ENCODE measurements at places on chromosomes 12 and 14.

GRCh38 chr14:57486767-57487379 lies 6.8 kb downstream of the CCDC198 start:
- peak; percentile 37 for DNase-seq

DNA sequence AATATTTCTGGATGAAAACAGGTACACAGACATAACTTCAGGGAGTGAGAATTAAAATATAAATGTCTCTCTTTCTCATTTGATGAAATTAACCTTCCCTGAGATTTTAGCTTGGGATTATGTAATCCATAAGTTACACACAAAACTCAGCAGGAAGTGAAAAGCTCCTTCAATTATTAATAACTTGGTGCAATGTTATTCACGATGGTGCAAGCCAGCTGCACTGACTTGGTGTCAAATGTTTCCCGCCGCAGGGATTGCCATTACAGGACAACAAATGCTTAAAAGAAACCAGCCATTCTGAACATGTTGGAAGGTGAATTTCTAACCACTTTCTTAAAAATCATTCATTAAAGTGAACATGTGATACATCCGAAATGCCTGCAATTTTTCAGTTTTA lies 250.4 kb downstream of the FOXN3 start:
- DNase-seq = no peak

GRCh38 chr14:68961781-68962584 lies 17.1 kb downstream of the ACTN1 start:
- DNase-seq = no peak

GRCh38 chr12:46677749-46678148 lies 148.0 kb downstream of the SLC38A4 start:
- DNase-seq = no peak

DNA sequence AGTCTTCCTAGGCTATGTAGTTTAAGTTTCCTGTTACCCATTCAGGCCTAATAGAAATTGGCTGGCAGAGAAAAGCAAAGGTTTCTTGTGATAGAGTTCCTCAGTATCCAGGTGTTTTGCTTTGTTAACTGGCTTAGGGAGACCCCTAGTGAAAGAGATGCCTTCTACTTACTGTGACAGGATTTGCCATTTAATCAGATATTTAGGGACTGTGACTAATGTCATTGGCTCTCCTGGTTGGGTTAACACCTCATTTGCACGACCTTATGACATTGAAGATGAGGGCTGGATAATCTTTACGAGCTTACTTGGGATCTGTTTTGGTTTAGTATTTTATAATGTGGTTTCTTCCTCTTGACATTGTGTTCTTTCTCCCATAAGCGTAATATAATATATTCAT lies 5.8 kb downstream of the MON2 start:
- no peak for DNase-seq

- DNase-seq = no peak
These were observed 90.2 kb upstream of the HECTD1 start for GRCh38 chr14:31297701-31298344.

DNA sequence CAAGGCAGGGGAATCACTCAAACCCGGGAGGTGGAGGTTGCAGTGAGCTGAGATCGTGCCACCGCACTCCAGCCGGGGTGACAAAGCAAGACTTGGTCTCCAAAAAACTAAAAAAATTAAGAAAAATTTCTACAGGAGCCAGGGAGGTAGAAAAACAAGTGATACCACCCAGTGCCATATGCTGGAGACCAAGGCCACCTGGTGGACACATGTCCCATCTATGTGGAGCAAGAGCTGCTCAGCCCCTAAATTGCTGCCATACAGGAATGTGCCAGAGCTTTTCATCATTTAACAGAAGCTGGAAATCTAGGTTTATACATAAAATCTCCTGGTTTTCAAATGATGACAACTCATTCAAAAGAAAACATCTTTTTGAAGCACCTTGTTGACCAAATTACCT lies 61.4 kb upstream of the ELK3 start:
- peak; percentile 36 for DNase-seq

DNA sequence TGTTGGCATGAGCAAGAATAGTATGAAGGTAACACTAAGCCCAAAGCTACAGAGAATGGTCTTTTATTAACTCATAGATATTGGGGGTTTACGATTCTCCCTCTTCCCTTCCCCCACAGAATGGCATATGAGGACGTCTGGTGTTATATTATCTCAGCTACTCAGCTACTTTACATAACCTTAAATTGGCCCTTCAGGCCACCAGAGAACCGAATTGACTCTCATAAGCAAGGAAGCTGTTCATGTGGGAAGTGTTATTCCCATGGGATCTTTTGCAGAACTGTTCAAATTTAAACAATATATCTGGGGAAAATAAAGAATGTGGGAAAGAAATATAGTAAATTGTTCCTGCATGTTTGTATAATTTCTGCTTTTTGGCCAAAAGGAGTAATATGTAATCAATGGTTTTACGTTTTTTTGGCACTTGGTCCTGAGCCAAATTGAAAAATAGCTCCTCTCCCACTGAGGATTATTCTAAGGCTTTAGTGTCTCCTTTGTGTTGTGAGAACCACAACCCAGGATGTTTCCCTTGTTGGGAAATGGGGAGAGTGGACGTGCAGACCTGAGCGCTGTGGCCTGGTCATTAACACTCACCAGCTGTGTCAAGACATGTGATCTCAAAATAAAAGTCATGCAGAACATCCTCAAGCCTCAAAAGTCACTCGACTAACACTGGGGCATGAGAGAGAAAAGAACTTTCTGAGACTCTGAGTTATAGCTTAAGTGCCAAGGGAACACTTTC lies 31.8 kb upstream of the CMAS start:
- no peak for DNase-seq

GRCh38 chr14:78902010-78902623 lies 731.9 kb downstream of the NRXN3 start:
- peak; percentile 30 for DNase-seq

- no peak for DNase-seq
These were observed 94.1 kb downstream of the SLC25A47 start for GRCh38 chr14:100416921-100417860.

Measured in RPMI8226 (cell line).